ENCODE measurements at places on chromosomes 12 and 14.

DNA sequence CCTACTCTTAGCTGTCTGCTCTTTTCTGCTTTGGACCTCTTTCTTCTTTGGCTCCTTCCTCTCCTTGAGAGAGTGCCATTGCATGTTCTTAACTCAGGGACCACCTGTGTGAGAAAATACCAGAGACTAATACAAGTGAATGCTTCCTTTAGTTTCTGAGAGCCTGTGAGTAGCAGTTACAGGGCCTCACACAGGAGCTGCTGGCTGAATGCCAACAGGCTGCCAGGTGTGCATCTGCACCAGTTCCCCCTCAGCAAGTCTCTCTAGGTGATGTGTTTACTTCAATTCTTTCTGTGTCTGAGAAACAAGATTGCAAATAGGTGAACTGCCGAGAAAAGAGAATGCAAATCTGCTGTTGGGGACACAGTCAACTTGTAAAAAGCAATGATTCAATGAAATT lies 108.2 kb downstream of the STXBP6 start:
- DNase-seq = no peak

- DNase-seq = no peak
Measured at GRCh38 chr12:92504594-92504981, 198.2 kb upstream of the PLEKHG7 start.

DNA sequence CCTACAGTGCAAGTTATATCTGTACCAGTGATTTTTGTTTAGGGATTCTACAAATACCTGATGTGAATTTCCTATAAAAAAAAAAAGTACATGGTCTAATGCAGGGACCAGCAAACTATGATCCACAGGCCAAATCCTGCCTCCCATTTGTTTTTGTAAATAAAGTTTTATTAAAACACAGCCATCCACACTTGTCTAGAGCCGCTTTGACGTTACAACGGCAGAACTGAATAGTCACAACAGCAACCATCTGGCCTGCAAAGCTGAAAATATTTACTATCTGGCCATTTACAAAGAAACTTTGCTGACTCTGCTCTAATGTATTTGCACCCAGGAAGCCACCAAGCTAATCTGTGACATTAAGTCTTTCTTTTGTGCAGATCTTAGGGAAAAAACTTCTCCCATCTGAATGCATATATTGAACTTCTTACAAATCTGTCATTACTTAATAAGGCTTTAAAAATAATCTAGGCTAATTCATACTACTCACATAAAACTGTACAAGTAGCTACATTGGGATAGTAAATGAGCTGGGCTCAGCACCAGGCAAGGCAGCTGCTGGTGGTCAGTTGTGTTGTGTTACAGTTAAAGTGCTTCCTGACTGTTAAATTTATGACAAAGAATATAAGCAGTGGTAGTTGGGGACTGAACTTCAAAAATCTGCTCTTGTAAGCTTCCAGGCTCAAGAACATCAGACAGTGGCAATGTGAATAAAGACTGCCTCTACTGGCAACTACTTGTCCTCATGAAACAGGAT lies 303.3 kb downstream of the MED13L start:
- no peak for DNase-seq

GRCh38 chr14:69247676-69248440 lies 12.1 kb upstream of the GALNT16 start:
- no peak for DNase-seq

DNA sequence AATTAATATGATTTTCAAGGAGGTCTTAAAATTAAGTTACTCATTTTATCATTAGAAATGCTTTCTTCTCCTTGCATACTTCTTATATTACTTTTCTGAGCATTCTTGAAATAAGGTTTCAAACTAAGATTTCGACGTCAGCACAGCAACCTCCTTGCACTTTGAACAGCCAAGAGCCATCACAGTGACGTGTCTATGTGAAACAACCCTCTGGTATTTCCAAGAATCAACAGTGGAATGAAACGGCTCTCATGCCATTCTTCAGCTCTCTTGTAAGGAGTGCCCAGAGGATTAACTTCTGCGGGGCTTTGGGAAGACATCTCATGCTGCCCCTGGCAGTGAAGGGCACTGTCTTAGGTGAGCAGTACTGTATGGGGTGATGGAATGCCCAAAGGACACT lies 109.2 kb downstream of the EFCAB11 start:
- DNase-seq = no peak

- no peak for DNase-seq
Measured at GRCh38 chr12:117900561-117900960, 68.2 kb downstream of the KSR2 start.

GRCh38 chr12:46386877-46387629 lies 14.5 kb upstream of the SLC38A2 start:
- no peak for DNase-seq

DNA sequence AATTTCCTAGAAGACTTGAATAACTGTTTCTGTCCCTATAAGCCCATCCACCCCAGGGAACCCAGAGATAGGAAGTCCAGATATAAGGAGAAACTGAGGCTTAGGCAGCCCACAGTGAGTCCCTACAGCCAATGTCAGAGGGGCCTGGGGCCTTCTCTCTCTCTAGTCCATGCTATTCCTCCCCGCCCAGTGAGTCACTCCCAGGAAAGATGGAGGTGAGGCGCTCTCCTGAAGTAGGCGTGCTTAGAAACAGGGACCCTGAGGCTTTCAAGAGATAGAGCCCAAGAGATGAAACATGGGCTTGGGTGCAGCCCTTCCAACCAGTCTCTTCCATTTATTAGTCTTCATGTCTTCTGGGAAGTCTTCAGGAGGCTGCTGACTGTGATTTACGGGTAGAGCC lies 2.3 kb upstream of the SMUG1 start:
- no peak for DNase-seq

DNA sequence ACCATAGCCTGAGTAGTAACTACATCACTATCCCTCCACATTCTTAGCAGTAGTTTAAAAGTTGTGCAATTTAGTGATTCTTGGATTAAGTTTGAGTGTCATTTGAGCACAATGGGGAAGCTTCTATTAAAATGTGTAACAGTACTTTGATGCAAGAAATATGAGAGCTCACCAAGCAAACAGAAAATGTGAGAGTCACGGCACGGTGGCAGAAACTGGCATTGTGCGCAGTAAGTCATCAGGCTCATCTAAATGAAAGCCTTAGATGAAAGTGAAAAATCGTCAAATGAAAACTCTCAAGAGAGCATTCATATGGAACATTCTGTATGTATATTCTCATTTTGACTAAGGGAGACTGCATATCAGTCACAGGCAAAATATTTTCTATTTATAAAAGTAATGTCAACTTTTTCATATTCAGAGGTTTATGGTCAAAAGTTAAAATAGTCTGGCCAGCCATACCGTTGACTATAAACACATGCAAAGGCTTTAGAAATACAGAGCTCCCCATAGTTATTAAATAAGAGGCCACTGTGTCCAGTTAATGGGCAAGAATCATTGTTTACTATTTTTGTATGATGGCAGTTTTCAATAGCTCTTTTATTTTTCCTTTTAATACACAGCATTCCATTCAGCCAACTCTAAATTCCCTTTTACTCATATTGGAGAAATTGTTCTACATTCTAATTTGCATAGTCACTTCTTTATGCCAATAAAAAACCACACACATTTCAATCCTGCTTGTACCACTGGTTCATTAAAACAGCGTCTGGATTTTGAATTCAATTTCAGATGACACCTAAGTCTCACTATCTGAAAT lies 167.9 kb downstream of the PRKD1 start:
- no peak for DNase-seq

DNA sequence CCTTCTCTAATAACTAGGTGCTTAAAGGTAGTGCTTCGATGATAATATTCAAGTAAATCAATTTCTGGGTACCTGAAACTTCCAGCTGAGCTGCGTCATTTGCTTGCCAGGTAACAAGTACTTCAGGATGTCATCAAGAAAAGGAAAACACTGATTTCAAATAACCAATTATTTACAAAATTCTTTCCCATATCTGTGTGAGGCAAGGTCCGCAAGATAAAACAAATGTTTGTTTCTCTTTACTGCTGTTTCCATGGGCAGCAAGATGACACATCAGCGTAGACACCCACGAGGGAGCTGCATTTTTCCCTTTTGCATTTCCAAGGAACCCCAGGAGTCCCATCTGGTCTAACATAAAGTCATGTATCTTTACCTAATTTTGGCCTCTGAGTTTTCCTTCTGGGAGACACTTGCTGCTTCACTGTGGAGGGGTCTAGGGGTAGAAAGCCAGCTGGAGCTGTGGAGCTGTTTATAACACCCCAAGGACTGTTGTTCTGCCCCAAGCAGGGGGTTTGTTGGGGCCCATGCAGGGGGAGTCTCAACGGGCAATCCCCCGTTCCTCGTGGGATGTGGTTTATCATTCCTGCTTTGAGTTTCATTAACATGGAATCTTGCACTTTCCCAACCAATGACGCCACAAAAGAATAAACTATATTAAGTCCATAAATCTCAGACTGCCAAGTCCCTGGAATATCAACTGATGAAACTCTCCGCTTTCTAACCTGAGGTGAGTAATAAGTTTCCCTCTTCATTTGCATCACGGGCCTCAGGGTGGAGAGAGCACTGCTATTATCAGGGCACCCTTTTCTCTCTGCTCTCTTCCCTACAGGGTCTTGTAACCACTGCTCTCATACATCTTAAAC lies 112.8 kb upstream of the PELI2 start:
- no peak for DNase-seq

DNA sequence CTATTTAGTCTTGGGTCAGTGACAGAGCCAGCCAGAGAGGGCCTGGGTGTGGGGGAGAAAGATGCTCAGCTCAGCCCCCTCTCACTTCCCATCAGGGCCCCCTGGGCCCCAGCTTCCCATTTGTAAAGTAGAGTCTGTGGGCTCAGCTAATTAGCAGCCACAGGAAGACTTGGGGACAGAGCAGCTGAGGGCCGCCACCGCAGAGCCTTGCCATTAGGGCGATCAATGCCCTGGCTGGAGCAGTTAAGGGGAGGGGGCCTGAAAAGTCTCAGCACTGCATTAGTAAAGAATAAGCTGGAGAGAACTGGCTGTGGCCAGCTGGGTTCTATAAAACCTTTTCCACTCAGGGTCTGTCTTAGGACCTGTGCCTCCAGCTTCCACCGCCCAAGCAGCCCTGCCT lies 2.7 kb downstream of the PLEKHD1 start:
- DNase-seq = no peak

DNA sequence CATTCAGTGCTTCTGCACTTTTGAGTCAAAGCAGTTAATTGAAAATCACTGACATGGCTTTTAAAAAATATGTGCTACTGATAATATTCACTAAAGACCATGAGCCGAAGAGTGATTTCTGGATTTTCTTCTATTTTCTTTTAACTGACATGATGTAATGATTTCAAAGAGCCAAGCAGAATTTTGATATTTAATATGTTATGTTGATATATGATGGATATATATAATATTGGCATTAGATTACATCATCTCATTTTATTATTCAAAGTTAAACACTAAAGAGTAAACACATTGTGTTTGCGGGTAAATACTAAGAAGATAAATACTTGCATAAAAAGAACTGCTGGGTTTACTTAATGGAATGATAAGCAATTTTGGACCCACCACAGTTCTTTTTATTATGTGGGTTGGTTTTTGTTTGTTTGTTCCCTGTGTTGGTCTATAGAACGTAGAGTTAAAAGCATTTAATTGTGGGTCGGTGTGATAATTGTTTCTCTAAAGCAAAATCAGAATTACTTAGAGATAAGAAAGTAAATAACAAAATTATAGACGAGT lies 692 bp downstream of the SPIC start:
- DNase-seq = no peak

DNA sequence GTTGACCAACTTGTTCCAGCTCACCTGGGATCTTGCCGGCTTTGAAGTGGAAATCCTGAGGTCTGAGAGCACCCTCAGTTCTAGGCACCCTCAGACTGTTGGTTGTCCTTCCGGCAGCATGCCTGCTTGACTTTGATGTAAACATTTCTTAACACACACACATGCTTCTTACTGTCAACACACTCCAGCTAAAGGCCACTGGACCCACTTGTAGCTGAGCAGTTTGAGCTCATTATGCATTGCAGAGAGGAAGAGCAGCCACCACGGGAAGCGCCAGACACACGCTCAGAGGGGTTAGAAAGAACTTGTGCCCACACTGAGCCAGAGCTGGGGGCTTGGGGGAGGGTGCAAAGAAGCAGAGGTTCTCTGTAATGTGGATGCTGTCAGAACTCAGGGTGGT lies 55.8 kb downstream of the TNFAIP2 start:
- no peak for DNase-seq

GRCh38 chr12:80325167-80325959 lies 118.7 kb upstream of the PTPRQ start:
- no peak for DNase-seq

DNA sequence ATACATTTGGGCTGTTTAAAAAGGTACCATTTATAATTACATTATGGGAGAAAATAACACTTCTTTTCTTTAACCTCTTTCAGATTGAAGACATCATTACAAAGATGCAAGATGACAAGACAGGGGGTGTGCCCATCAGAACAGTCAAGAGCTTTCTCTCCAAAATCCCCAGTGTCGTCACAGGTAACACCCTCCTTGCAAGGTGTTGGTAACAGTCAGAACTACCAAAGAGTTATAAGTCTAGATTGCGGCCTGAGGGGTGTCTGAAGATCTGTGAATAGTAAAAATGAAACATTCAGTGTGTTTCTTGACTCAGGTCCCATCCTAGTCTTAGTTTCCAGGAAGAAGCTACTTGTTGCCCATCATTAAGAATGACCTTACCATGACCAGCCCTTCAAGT lies 419.8 kb downstream of the RGS6 start:
- no peak for DNase-seq

- DNase-seq = peak; percentile 62
Measured at GRCh38 chr14:61472011-61472672, 150.8 kb downstream of the PRKCH start.

GRCh38 chr14:36619853-36620252 lies 37.4 kb upstream of the NKX2-8 start:
- DNase-seq = no peak

GRCh38 chr12:95484524-95484923 lies 10.6 kb downstream of the METAP2 start:
- no peak for DNase-seq

DNA sequence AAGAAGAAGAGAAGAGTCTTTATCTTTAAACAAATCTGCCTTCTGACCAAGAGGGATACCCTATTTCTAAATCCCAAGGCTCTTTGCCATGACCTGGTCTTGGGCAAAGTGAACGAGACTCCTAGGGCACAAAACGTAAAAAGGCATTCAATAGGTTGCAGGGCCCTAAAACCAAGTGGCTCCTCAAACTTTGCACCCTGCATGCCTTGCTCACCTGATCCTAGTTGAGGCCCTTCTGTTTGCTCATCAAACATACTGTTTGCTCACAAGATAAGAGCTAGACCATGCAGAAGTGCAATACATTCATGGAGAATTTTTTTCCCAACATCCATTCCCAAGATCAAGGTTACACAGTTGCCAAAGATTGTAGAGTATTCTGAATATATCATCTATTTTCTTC lies 7.9 kb upstream of the PRH1 start:
- no peak for DNase-seq

DNA sequence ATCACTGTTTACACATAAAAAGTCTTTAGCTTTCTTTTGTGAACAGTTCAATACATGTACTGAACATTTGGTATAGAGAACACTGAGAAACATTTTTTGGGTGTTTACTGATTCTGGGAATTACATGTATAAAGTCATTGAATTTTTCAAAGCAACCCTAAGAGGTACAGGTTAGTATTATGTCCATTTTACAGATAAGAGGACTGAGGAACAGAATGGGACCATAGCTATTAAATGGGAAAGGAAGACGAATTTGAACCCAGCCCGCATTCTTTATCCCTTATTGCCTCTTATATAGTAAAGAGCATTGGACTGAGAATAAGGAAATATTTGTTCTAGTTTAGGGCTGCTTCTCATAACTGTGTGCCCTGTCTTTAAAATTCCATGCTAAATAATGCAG lies 889 bp upstream of the KANSL2 start:
- no peak for DNase-seq

GRCh38 chr14:91244501-91244901 lies at the start of gene GPR68:
TSS of gene GPR68 (minus strand) at chr14:91244704. CDS start at chr14:91235050, 9,654 bp downstream.
- DNase-seq = no peak
